Activated naive CD4-positive, alpha-beta T cell (primary cell): ENCODE measurements at places on chromosomes 3 and 15.

- no peak for DNase-seq
Measured at GRCh38 chr3:134003066-134003465, 26.7 kb downstream of the SLCO2A1 start.

DNA sequence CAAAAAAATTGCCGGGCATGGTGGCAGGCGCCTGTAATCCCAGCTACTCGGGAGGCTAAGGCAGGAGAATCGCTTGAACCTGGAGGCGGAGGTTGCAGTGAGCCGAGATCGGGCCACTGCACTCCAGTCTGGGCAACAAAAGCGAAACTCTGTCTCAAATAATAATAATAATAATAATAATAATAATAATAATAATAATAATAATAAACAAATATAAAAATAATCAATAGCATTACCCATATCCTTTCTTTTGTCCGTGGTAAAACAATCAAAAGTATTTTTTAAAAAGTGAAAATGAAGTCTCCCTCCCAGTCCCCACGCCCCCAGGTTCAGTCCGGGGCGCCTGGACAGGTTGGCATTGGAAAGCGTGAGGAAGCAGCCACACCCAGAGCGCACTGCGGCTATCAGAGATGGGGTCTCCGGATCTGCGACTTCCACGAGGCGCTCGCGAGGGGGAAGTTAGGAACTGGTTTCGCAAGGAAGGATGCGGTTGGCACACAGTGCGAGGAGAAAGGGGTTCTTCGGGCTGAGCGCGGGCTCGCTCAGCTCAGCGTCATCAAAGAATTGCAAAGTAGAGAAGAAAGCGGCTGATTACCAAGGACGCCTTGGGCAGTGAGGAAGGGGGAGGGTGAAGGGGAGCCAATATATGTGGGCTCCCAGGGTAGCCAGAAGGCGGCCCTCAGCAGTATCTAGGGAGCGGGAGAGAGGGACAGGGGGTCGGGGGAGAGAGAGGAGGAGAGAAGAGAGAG is 69.5 kb upstream of the EPHB3 start:
- no peak for DNase-seq

- no peak for DNase-seq
Measured at GRCh38 chr3:197499427-197499826, 56.3 kb downstream of the BDH1 start.

- DNase-seq = no peak
Measured at GRCh38 chr3:153146191-153147053, 15.6 kb upstream of the RAP2B start.

DNA sequence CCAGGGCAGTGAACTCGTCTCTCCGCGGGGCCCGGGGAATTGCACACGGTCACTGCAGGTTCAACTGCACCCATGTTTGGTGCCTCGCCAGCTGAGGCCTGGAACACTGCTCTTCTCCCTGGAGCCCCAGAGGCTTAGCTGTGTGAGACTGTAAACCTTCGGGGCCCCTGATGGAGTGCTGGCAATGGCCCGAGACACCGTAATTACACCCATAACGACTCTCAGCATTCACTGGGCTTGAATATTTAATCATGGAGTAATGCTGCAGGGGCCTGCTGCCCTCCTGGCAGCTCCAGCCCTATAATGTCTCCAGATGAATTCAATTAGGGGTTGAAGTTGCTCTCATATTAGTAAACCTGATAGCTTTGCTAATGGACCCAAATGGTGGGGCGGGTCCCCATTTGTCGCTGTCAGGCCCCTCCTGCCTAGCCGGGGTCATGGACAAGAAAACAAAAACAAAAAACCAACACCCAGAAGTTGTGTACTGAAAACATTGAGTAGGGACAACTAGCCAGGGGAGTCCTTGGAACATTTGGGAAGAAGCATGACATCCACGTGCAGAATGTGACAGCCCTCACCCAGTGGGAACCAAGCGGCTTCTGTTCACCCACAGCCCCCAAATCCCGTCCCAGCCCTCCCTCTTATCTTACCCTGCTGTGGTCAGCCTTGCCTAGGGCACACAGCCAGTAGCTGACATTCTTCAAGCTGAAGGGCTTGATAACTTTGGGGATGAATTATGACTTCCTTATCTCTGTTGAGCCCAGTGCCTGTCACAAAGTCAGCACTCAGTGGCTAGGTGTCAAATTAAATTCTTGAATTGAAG is 74.3 kb upstream of the SCN5A start:
- DNase-seq = no peak

DNA sequence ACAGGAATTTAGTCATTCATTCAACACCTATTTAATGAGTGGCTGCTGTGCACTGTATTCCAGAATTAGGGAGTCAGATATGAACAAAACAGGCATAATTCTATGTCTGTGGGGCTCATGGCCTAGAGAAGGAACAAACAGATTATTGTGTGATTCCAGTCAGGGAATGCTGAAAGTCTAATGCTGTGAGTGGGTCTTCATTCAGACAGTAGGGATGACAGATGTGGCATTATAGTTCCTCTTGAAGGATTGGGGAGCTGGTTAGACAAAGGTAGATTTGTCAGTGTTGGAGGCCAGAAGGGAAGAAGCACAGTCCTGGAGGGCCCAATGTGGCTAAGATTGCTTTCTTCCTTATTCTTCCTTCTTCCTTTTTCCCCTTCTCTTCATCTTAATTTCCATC is 226.4 kb upstream of the EIF1B start:
- no peak for DNase-seq

DNA sequence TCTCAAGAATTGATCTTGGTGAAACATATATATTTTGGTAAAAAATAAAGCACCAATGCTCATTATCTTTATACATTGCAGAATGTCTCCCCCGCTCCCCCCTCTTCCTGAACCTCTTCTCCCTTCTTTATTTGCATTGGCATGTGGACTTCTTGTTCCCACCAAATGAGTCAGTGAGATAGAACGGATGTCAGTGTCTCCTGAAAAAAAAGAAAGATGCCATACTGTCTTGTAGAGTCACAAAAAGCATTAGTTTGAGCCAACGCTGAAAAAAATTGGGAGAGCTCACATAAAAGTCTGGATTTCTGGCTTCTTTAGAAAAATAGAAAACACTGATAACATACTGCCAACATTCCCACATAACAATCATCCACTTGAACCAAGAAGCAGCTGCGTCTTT is 32.0 kb upstream of the STXBP5L start:
- DNase-seq = no peak

DNA sequence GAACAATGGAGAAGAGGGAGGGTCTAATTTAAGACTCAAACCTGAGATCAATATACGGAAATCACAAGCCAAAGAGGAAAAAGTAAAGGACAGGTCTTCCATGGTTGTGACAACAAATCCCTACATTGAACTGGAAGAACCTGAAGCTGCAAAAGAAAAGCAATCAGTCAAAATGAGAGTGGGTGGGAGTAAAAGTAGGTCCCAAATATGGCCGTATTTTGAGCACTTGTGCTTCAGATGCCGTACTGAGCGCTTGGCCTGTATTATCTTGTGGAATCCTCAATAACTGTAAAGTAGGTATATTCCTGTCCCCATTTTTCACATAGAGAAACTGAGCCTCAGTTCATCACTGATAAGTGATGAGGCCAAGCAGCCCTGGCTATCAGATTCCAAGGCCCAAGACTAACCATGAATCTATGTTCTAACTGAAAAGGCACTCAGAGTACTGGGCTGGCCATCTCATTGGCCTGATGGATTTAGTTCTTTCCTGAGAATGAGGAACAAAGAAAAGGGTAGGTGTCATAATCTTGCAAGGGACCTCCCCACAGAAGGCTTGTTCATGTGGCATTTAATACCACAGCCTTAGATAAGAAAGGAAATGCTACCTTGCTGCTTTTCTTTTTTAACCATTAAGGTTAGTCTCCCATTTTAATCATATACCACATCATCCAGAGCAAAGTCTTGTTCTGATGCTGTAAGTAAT is 52.5 kb downstream of the LRRN1 start:
- no peak for DNase-seq

DNA sequence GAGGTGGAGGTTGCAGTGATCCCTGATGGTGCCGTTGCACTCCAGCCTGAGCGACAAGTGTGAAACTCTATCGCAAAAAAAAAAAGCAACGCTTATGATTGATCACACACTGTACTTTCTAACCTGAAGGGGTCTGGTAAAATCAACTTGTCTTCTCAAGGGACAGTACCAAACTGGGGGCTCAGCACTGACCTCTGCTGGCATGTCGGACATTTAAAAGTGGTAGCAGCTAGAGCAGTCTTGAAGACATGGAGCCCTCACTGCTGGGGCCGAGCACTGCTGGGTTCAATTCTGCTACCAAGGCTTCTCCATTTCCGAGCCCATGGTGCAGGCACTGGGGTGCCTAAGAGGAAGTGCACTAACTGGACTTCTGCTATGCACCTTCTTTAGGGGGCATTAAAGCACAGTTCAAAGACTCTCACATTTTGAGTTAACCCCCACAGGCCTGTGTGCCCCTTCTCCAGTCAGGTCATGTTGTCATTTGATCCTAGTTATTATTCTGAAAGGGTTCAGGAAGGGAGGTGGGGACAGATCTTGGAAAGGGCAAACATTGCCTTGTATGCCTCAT is 26.4 kb upstream of the LAMP3 start:
- no peak for DNase-seq

- no peak for DNase-seq
Measured at GRCh38 chr15:73631915-73632669, 1.1 kb downstream of the NPTN start.

DNA sequence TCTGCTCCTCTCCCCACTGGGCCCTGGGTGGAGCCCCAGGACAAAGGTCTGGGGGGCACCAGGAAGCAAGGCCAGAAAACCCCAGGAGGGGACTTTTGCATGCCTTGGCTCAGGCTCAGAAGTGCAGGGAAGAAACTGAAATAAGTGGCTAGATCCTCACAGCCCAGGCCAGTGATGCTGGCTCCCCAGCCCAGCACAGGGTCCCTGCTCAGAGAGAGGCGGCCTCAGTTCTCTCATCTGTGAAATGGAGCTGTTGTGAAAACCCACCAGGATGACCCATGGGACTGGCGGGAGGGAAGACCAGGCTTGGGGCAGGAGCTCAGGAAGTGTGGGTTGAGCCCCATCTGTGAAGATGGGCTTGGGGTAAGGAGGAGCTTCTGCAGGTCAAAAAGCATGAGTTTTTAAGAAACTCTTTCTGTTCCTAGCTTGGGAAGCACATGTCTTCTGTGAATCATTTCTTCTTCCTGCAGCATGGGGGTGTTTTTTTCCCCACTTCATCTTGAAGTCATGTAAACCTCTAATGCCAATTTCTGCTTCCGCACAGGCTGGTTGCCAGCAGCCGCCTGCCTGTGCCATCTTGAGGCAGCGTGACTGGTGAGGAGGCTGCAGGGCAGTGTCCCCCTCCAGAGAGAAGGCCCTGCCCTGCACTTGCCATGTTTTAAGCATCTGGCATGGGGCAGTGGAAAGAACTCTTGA is 118.6 kb downstream of the SMAD6 start:
- DNase-seq = no peak
